ENCODE measurements at places on chromosomes 13 and 19. TPM values are rescaled to one million over a fixed set of nuclear protein-coding genes. Genes with fewer than 3 reads are reported as not detected.

GRCh38 chr13:50697746-50698539 is 145.5 kb downstream of the DLEU7 start:
- DNase-seq = no peak
- H3K36me3 ChIP-seq = no peaks in the 10 kb centered on the region
- no peaks in the 10 kb centered on the region for H3K27me3 ChIP-seq

DNA sequence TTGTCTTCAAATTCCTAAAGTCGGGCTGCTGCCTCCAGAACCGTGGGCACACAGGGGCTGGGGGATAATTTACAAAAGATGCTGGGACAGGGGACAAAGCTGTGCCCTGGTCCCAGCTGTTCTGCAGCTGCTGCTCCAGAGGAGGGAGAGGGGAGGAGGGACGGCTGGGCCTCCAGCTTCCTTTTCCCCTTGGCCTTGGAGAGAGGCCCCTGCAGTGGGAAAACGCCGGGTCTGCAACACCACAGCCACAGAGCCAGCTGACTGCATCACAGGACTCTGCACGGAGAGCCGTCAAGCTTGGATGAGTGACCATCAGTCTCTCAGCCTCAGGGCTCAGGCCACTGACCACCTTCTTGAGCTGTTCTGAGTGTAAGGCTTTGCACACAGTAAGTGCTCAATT is 6.1 kb downstream of the DOCK6 start:
- DNase-seq = peak; percentile 55
- H3K27ac ChIP-seq = no peak overlapping the region
- H3K4me1 ChIP-seq = no peaks in the 10 kb centered on the region
- H3K4me3 ChIP-seq = no peak overlapping the region
- peaks cover 9% of the 10 kb centered on the region for H3K36me3 ChIP-seq

DNA sequence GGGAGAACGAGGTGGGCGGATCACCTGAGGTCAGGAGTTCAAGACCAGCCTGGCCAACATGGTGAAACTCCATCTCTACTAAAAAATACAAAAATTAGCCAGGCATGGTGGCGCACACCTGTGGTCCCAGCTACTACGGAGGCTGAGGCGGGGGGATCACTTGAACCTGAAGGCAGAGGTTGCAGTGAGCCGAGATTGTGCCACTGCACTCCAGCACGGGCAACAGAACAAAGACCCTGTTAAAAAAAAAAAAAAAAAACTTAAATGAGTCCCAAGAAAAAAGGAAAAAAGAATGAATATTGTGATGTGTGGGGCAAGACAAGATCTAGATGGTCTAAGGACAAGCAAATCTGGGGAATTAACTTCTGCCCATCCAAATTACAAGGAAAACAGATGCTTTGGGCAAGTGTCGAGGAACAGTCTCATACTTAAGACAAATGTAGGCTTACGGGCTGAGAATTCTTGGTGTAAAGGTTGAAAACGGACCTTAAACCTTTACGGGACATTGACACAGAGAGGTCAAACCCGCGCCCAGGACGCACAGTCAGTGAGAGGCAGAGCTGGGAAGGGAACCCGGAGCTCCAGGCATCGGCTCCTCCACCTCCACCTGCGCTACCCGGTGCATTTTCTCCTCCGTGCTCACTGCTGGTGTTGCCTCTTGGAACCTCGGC is 656 bp upstream of the ZNF324 start:
- no peak for DNase-seq
- no peaks in the 10 kb centered on the region for H3K27me3 ChIP-seq
- H3K36me3 ChIP-seq = peaks cover 15% of the 10 kb centered on the region
- peak overlapping the region; percentile 86 for H3K4me3 ChIP-seq

The RAB3D gene
- 25.0 TPM for polyA plus RNA-seq

GRCh38 chr13:29676535-29676934 is 81.0 kb upstream of the SLC7A1 start:
- no peak for DNase-seq
- H3K4me3 ChIP-seq = no peak overlapping the region
- H3K27me3 ChIP-seq = no peaks in the 10 kb centered on the region
- peak overlapping the region; percentile 64 for H3K27ac ChIP-seq
- H3K4me1 ChIP-seq = peaks cover 6% of the 10 kb centered on the region

- H3K36me3 ChIP-seq = no peaks in the 10 kb centered on the region
- no peaks in the 10 kb centered on the region for H3K27me3 ChIP-seq
- no peak for DNase-seq
- no peak overlapping the region for H3K27ac ChIP-seq
- H3K4me3 ChIP-seq = peak overlapping the region; percentile 54
These were observed 261.8 kb downstream of the TBC1D4 start for GRCh38 chr13:75220238-75220542.

- no peak overlapping the region for H3K4me3 ChIP-seq
- H3K27me3 ChIP-seq = no peaks in the 10 kb centered on the region
- H3K27ac ChIP-seq = no peak overlapping the region
- no peak for DNase-seq
- no peaks in the 10 kb centered on the region for H3K4me1 ChIP-seq
These were observed 364.4 kb downstream of the DCT start for GRCh38 chr13:94115054-94115453.

GRCh38 chr13:92196591-92197256 is 798.3 kb downstream of the GPC5 start:
- peak overlapping the region; percentile 12 for H3K27ac ChIP-seq
- peak; percentile 35 for DNase-seq
- peak overlapping the region; percentile 46 for H3K4me3 ChIP-seq
- peaks cover 5% of the 10 kb centered on the region for H3K4me1 ChIP-seq
- H3K27me3 ChIP-seq = no peaks in the 10 kb centered on the region

DNA sequence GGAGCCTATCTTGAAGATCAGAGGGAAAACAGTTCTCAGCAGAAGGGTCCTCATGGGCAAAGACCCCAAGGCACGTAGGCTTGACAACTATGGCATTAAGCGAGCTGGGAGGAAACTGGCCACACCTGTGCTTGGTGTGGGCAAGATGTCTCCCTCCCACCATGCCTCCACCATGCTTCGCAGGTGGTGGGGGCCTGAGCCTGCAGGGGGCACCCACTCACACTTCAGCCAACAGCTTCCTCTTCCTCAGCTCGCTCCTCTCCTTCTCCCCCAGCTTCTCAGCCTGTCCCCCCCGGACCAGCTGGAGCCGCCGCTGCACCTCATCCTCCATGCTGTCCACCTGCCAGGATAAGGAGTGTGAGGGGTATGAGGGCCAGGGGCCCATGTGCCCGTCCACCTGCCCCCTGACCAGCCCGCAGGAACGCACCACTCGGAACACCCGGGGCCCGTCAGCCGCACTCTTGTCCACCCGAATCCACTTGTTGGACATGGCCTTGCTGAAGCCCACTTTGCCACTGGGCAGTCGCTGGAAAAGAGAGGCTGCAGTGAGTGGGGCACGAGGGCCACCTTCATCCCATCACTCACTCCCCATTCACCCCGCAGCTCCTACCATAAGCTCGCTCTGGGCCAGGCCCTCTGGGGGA is 3.4 kb downstream of the FARSA start:
- no peak for DNase-seq
- no peak overlapping the region for H3K27ac ChIP-seq
- no peaks in the 10 kb centered on the region for H3K27me3 ChIP-seq
- H3K36me3 ChIP-seq = peaks cover 35% of the 10 kb centered on the region

The FFAR1 gene
- polyA plus RNA-seq = not detected

DNA sequence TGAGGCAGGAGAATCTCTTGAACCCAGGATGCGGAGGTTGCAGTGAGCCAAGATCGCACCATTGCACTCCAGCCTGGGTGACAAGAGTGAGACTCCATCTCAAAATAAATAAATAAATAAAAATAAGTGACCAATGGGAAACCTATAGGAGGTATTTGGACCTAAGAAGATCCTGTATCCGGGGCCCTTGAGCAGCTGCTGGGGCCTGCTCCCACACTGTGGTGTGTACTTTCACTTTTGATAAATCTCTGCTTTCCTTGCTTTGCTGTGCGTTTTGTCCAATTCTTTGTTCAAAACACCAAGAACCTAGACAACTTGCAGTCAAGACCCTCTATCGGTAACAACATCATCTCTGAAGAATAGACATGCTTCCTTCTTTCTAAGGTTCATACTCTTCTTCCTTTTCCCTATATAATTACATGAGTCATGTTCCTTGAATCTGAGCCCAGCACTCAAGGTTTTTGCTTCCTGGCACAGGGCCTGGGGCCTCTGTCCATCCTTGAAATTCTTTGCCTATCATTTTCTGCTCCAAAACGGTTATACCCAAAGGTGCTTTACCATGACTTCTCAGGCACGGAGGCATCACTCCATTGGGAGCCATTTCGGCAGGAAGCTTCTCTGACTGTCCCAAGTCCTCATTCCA is 14.2 kb upstream of the PNMA8C start:
- H3K4me1 ChIP-seq = no peaks in the 10 kb centered on the region
- H3K27me3 ChIP-seq = no peaks in the 10 kb centered on the region
- H3K4me3 ChIP-seq = no peak overlapping the region
- no peak for DNase-seq

- no peaks in the 10 kb centered on the region for H3K27me3 ChIP-seq
- no peak overlapping the region for H3K4me3 ChIP-seq
- H3K4me1 ChIP-seq = no peaks in the 10 kb centered on the region
- no peaks in the 10 kb centered on the region for H3K36me3 ChIP-seq
These were observed 23.1 kb downstream of the SLC6A16 start for GRCh38 chr19:49301866-49302252.

DNA sequence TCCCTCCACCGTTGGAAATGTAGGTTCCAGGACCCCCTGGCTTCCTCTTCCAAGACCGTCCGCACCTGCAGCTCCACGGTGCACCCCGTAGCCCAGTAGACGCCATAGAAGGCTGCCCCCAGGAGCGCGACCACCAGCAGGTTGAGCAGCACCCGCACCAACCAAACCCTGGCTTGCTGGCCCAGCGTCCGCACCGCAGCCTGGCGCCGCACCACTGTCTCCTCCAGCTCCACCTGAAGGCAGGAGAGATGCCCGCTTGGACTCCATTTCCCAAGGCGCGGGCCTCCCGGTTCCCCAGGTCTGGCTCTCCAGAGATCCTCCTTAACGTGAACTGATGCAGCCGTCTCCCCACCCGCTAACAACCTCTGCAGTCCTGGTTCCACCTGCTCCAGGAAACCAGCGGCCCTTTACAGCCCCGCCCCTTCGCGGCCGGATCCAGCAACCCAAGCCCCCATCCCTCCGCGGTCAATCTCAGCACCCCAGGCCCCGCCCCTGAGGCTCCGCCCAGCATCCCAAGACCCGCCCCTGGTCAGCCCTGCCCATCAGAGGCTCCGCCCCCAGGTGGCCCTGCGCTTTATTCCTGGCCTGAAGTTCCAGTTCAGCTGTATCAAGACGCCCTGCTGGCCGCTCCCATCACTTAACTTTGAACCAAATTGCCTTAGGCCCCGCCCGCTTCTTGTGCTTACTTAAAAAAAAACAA is 5.0 kb upstream of the LENG1 start:
- H3K4me1 ChIP-seq = no peaks in the 10 kb centered on the region
- H3K27me3 ChIP-seq = no peaks in the 10 kb centered on the region
- H3K36me3 ChIP-seq = no peaks in the 10 kb centered on the region
- H3K27ac ChIP-seq = no peak overlapping the region
- DNase-seq = no peak

DNA sequence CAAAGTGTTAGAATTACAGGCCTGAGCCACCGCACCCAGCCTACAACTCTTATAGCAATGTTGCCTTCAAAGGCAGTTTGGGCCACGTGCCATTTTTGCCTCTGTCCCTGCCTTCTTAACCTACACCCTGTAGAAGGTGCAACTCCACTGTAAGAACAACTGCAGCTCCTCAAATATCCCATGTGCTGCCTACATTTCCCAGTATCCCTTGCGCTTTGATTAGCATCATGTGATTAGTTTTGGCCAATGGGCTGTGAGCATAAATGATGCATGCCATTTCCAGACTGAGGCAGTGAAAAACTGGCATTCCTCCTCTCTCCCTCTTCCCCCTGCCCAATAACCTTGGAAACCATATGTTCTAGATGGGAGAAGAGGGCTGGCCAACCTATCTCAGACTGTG is 75.2 kb upstream of the MRI1 start:
- H3K4me1 ChIP-seq = no peaks in the 10 kb centered on the region
- peak; percentile 34 for DNase-seq
- no peaks in the 10 kb centered on the region for H3K36me3 ChIP-seq
- no peak overlapping the region for H3K4me3 ChIP-seq
- H3K27me3 ChIP-seq = peaks cover 13% of the 10 kb centered on the region

DNA sequence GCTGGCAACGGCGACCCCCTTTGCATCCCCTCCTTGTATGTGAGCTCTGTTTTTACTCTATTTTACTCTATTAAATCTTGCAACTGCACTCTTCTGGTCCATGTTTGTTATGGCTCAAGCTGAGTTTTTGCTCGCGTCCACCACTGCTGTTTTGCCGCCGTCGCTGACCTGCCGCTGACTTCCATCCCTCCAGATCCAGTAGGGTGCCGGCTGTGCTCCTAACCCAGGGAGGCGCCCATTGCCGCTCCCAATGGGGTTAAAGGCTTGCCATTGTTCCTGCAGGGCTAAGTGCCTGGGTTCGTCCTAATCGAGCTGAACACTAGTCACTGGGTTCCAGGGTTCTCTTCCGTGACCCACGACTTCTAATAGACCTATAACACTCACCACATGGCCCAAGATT is 2704.4 kb downstream of the PCDH9 start:
- no peak overlapping the region for H3K27ac ChIP-seq
- no peaks in the 10 kb centered on the region for H3K4me1 ChIP-seq
- H3K36me3 ChIP-seq = no peaks in the 10 kb centered on the region
- DNase-seq = no peak

DNA sequence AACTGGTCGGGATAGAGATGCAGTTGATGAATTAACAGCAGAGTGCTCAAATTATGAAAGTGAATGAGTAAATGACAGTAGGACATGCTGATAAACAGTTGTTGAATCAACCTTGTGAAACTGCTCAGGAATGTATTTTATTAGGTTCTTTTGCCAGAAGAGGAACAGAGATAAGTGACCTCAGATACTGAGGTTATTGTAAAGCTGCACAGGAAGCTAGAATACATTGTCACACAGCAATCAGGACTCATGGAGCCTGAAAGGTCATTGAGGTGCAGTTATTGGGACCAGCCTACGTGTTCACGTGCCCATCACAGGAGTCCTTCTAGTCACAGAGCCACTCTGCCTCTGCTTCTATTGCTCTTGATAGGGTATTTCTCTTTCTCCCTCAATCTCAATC is 47.5 kb upstream of the MED4 start:
- no peaks in the 10 kb centered on the region for H3K27me3 ChIP-seq
- H3K4me1 ChIP-seq = no peaks in the 10 kb centered on the region
- no peak overlapping the region for H3K27ac ChIP-seq
- no peaks in the 10 kb centered on the region for H3K36me3 ChIP-seq
- H3K4me3 ChIP-seq = no peak overlapping the region

The DIAPH3 gene
- polyA plus RNA-seq = 5.4 TPM

GRCh38 chr19:51098365-51099046 is 9.7 kb downstream of the CTU1 start:
- H3K27ac ChIP-seq = no peak overlapping the region
- no peaks in the 10 kb centered on the region for H3K27me3 ChIP-seq
- H3K4me1 ChIP-seq = no peaks in the 10 kb centered on the region

Measured in SK-N-SH (cell line).